SK-N-SH (cell line): ENCODE measurements at places on chromosomes 1 and 21. TPM values are rescaled to one million over a fixed set of nuclear protein-coding genes. Genes with fewer than 3 reads are reported as not detected.
A peak's percentile ranks its signal among the peaks of the same experiment; 100 is the strongest.

DNA sequence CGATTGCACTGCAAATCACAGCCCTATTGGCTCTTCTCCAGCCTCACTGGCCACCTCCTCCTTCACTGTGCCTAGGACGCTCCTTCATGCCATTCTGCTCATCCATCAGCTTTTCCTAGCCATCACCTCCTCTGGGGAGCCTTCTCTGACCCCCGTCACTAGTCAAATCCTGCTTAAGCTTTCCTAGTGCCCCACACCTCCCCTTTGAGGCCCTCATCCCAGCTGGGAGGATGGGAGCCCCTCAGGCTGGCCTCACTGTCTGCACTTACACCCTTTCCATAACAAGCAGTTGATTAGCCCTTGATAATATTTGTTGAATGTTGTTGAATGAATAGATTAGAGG is 50.7 kb downstream of the KLHDC7A start:
- no peak for DNase-seq

LCE2A gene
- polyA plus RNA-seq: not detected in 2 replicates

- DNase-seq: no peak
These were observed 8.1 kb upstream of the ACOT7 start for GRCh38 chr1:6401673-6402072.

DNA sequence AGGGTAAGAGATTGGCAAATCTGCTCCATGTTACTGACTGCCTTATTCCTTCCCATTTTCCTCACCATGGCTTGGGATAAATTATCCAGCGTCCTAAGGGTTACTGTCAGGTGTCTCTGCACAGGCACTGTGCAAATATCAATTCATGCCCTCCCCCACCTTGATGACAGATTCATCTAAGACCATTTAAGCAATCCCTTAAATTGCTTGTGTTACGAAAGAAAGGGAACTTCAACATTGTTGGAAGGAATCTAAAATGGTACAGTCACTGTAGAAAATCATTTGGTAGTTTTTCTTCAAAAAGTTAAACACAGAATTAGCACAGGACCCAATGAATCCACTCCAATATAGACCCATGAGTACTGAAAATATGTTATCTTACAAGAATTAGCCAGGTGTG is 17.6 kb upstream of the MTARC2 start:
- no peak for DNase-seq

- DNase-seq: no peak
These were observed 159.0 kb downstream of the MIS18A start for GRCh38 chr21:32119811-32120210.

DNA sequence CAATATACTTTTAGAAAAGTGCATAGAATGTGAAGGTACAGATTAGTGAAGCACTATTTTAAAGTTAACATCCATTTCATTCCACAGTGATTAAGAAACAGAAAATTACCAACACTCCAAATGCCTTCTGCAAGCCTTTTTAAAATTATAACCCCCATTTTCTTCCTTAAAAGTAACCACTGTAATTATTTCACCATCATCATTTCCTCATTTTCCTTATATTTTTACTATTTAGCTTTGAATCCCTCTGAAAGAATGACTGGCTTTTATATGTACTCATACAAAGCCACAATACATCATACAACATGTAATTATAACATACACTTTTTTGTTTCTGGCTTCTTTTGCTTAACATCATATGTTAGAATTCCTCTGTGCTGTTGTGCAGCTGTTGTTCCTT is 6.5 kb upstream of the NEGR1 start:
- DNase-seq: no peak

CAMK1G gene
- 15.1 and 18.5 TPM in 2 replicates for polyA plus RNA-seq

GRCh38 chr1:204450461-204451257 is 39.0 kb upstream of the PPP1R15B start:
- DNase-seq: no peak

LRRC7 gene
- polyA plus RNA-seq: 0.02 and 0.03 TPM in 2 replicates

GRCh38 chr1:81878538-81878937 is 77.8 kb downstream of the ADGRL2 start:
- DNase-seq: no peak

PGLYRP3 gene
- polyA plus RNA-seq: not detected in 2 replicates

GRCh38 chr1:18010408-18010807 is 97.2 kb upstream of the IGSF21 start:
- peak; percentile 22 for DNase-seq

GRCh38 chr1:109978761-109979488 is 5.6 kb upstream of the AHCYL1 start:
- no peak for DNase-seq

- no peak for DNase-seq
These were observed 7.9 kb upstream of the OPRD1 start for GRCh38 chr1:28804071-28804470.

CASQ1 gene
- 0.08 and 0.18 TPM in 2 replicates for polyA plus RNA-seq

- DNase-seq: peak; percentile 33
These were observed 303.0 kb upstream of the PLD5 start for GRCh38 chr1:242827538-242827937.
